CD8-positive, alpha-beta T cell (primary cell): ENCODE measurements at places on chromosomes 16 and 17.

GRCh38 chr16:47581114-47581513 lies 120.0 kb downstream of the PHKB start:
- DNase-seq, result no peak

DNA sequence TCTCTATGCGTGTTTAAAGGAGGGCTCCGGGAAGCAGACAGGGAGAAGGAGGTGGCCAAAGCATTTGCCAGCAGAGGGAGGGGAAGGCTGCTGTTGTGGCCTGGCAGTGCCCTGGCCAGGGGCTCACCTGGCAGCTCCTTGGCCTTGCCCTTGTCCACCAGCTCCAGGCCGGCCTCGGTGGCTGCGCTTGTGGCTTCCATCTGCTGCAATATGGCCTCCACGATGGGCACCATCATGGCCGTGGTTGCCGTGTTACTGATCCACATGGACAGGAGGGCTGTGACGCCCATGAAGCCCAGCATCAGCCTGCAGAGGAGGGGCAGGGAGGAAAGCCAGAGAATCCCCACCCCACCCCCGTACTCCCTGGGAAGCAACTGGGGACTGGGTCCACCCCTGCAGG lies 9.4 kb downstream of the SLC13A5 start:
- no peak for DNase-seq

GRCh38 chr16:27756206-27756970 lies 206.4 kb downstream of the KATNIP start:
- DNase-seq, result no peak

- DNase-seq, result no peak
These were observed 14.6 kb downstream of the USP22 start for GRCh38 chr17:21028192-21028591.
